Suppressor macrophage treated with lipopolysaccharide for 4 hours (primary cell): ENCODE measurements at places on chromosomes 2 and 18.
A peak's percentile ranks its signal among the peaks of the same experiment; 100 is the strongest.

DNA sequence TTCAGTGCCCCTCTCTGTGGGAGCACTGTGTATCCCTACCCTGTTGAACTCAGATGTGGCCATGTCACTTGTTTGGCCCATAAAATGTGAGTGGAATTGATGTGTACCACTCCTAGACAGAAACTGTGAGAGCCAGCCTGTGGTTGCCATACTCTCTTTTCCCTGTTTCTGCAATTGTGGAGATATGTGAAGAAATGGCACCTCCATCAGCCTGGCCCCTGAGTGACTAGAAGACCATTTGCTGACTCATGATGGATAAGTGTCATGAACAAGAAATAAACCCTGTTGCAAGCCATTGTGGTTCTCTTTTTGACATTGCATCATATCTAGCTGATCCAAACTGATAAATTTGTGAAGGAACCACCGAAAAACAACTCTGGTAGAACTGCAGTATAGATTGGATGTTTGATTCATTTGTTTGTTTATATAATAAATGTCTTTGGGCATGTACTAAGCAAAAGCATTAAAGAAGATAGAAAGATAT lies 214.5 kb upstream of the FBXO11 start:
- peak; percentile 94 for DNase-seq

- DNase-seq = no peak
Measured at GRCh38 chr2:99278793-99279291, 22.2 kb downstream of the LYG1 start.

DNA sequence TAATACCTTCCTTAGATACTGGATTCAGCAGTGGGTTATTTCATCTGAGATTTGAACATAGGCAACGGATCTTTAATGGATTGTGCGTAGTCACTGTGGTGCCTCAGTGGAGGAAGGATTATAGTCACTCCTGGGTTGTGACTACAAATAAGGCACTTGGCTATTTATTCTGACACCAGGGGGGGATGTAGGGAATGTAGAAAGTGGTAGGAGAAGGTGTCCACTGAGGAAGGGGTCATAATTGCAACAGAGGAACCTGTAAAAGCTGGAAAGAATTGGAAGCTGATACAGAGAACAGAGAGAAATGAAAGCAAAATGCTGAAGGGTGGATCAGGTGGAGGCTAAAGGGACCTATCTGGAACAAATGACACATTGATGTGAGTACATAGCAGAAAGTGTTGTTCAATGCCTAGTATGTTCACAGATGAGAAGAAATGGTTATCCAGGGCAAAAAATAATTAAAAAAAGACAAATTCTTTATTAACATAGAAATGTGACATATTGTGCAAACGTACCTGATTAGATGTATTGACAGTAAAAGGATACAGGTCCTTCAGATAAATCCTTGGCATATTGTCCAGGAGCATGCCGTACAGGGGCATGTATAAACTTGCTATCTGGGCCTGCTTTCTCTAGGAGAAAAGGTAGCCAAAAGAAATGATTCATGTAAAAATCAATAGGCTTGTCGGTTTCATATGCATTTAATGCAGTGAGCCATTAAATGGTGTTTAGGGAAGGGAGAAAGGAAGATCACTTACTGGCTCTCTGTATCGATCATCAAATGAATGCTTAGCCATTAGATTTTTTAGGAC lies 91.2 kb upstream of the CCDC195 start:
- no peak for DNase-seq

DNA sequence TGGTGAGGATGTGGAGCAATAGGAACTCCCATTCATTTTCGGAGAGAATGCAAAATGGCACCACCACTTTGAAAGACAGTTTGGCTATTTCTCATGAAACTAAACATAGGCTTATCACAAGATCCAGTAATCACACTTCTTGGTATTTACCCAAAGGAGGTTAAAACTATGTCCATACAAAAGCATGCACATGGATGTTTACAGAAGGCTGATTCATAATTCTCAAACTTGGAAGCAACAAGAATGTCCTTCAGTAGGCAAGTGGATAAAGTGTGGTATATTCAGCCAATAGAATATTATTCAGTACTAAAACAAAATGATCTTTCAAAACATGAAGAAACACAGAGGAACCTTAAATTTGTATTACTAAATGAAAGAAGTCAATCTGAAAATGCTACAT lies 440.6 kb downstream of the FBXO15 start:
- DNase-seq = no peak

- no peak for DNase-seq
Measured at GRCh38 chr2:237685408-237685807, 58.0 kb downstream of the LRRFIP1 start.

DNA sequence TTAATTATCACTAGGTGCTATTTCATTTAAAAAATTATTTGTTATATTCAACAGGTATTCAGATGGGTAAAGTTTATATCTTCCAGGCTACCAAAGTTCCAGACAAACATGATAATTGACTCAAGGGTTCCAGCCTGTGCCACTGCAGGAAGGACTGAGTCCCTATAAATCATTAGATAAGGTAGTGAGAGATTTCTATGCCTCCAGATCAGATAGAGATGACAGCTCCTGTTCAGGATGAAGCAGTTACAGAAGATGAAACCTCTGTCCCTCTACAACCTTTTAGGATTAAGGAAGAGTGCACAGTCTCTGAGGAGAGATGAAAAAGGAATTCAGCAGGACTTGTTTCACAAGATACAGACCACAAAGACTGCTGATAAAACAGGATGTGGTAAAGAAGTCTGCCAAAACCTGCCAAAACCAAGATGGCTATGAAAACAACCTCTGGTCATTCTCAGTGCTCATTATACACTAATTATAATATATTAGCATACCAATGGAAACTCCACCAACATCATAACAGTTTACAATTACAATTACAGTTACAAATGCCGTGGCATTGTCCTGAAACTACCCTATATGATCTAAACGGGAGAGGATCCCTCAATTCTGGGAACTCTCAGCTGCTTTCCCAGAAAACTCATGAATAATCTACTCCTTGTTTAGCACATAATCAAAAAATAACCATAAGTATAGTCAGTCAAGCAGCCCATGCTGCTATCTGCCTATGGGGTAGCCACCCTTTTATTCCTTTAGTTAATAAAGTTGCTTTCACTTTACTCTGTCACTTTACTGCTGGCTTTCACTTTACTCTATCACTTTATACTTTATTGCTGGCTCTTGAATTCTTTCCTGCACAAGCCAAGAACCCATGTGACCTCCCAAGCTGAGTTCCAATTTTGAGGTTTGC lies 288.5 kb downstream of the PDE11A start:
- no peak for DNase-seq

DNA sequence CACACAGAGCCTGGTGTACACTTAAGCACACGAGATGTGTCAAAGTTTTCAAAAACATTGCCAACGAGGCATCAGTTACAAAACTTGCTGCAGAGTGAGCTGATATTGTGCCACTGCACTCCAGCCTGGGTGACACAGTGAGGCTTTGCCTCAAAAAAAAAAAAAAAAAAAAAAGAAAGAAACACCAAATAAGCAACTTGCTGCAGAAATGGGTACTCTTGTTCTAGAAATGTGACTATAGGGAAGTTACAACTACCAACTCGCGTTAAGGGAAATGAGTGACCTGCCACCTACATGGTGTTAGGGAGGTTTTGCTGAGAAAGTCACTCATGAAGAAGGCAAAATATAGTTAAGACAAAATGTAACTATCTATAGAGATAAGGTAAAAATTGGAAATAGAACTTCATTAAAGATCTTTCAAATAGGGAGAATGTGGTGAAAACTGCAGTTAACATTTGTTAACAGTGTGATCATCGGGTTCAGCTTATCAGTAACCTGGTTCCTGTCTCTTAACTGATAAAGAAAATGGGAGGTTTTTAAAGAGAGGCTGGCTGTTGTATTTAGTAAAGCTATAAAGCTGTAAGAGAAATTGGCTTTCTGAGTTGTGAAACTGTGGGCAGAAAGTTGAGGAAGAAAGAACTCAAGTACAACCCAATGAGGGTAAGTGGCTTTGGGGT lies at the start of gene IL1RL1:
Gene IL1RL1 (plus strand): TSS at position 600 of the 677 bp plus-strand sequence. CDS start 26,702 bp downstream, outside the sequence.
- peak; percentile 51 for DNase-seq

DNA sequence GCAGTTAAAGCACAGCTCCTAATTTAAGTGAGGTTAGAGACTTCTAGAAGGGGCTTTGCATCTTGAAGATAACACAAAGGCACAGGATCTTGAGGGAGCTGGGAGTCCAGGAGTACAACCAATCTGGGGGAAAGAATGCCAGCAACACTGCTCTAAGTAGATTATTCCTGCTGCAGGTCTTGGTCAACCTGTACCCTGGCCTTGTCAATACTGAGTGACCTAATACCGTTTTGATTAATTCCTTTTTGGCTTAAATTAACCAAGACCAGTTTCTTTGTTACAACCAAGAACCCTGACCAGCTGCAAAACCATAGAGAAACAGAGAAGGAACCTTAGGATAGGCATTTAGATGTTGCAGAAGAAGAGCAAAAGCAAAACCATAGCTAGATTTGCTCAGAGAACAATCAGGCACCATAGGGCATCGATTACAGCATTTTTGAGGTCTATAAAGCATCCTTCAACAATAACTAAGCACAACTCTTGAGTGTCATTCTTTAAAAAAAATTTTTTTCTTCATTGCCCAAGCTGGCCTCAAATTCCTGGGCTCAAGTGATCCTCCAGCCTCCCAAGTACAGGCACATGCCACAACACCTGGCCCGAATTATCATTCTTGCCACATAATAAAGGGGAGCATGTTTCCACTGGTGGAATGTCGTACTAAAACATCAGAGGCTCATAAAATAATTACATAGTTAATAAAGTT lies 6.3 kb downstream of the STARD7 start:
- DNase-seq = no peak

GRCh38 chr18:77151772-77152520 lies 19.4 kb upstream of the MBP start:
- DNase-seq = no peak

- DNase-seq = no peak
Measured at GRCh38 chr18:65523461-65523860, 227.4 kb upstream of the CDH7 start.

DNA sequence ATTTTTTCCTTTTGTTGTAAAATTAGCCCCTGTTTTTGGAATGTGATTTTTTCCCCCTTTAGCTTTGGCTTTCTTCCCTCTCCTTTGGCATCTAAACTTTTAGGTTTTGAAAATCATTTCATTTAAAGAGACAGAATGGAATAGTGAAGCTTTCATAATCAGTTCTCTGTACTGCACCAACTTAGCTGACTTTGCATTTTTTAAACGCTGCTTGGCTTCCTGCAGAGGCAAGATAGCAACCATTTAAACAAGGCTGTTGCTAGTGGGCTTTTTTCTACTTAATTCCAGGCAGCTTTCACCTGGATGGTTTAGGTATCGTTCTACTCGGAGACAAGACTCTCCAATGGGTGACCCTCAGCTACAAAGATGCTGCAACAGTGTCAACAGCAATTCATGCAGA lies 267.9 kb upstream of the PKDCC start:
- DNase-seq = no peak

- no peak for DNase-seq
Measured at GRCh38 chr2:61405813-61406212, 65.1 kb downstream of the USP34 start.

DNA sequence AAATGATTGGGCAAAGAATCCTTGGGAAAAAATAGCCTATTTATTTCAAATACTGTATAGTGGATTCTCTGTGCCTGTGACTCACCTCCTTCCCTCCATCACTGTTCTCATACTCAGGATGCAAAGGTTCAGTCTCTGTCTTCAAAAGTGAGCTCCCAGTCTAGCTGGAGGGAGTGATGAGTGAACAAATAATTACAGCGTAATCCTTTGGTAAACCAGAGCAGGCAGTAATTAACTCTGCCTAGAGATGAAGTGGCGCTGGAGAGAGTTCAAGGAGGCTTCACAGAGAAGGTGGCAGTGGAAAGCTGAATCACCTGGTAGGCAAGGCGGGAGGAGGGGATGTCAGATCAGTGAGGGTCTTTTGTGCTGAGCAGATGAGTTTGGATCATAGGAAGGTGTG lies 6.5 kb downstream of the DGUOK start:
- no peak for DNase-seq

GRCh38 chr18:41954827-41955613 lies at the start of gene PIK3C3:
TSS of gene PIK3C3 (plus strand) at chr18:41955234. CDS start at chr18:41955292, 58 bp downstream.
- peak; percentile 98 for DNase-seq

GRCh38 chr2:10721396-10722251 lies at the start of gene ATP6V1C2:
TSS of gene ATP6V1C2 (plus strand) at chr2:10721630. CDS start at chr2:10722850, 1,220 bp downstream.
- DNase-seq = peak; percentile 35

GRCh38 chr18:77572537-77572936 lies 322.9 kb downstream of the GALR1 start:
- DNase-seq = no peak

- DNase-seq = peak; percentile 32
Measured at GRCh38 chr2:86677816-86678215, 42.3 kb upstream of the RMND5A start.

DNA sequence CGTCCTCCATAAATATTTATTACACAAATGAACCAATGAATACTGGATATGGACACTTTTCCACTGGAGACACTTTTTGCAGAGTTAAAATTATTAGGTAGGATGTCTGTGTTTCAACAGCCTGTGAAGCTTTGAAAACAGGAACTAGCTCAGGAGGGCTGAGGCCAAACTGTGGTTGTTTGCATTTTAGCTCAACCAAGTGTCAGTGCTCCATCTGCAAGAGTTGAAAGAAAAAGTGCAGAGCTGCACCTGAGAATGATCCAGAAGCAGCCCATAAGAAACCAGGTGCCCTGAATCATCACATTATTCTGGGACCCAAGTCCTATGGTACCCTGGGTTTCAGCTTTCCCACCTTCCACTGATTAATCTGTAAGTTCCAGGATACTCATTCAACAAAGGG lies 180.4 kb downstream of the TRIB2 start:
- DNase-seq = no peak

DNA sequence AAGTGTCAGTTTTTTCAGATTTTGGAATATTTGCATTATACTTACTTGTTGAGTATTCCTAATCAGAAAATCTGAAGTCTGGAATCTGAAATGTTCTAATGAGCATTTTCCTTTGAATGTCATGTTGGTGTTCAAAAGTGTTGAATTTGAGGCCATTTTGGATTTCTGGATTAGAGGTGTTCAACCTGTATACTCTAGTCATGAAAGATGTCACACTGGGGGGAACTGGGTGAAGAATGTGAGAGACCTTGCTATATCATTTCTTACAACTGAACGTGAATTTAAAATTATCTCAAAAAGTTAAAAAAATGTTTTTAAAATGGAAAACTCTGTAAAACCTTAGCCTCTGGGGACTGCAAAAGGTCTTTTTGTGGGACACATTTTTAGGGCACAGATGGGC lies 384.5 kb downstream of the NBAS start:
- DNase-seq = no peak

DNA sequence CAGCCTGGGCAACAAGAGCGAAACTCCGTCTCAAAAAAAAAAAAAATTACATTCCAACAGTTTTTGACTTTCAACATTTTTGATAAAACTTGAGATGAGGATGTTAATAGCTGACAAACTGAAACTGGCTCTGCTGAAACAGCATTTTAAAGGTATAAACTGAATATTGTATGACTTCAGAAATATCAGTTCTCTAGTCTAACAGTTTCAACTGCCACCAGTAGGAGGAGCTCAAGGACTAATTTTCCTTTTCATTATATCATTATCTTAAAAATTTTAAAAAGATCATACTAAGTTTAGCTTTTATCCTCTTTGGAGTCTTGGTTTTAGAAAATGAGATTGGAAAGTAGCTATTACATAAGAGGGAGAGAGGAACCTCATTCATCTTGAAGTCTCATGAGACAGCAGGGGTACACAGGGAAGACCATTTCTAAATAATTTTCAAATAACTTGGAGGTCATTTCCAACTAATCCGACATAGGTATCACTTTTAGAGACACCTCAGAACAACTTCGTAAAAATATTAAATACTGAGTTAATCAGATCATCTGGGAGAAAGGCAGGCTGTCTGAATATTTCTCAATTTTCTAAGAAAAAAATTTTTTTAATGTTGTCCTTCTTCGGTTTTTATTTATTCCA lies 37.6 kb upstream of the MCM6 start:
- DNase-seq = peak; percentile 75
